Upper lobe of left lung (tissue), 6 donors: ENCODE measurements at places on chromosomes 12 and 14. TPM values are rescaled to one million over a fixed set of nuclear protein-coding genes. Genes with fewer than 3 reads are reported as not detected.

The SLC2A13 gene
- total RNA-seq, result 13.2 TPM

The ST8SIA1 gene
- total RNA-seq, result 4.5 TPM

The BICDL1 gene
- total RNA-seq, result 21.0 TPM

The PYGL gene
- total RNA-seq, result 51.1 TPM

The MYH6 gene
- not detected for total RNA-seq

The ESRRB gene
- total RNA-seq, result not detected

The PPM1H gene
- 8.2 TPM for total RNA-seq

The APOLD1 gene
- total RNA-seq, result 24.0 TPM

The RNF212B gene
- total RNA-seq, result not detected

The PMCH gene
- not detected for total RNA-seq

The C12orf54 gene
- total RNA-seq, result not detected

The LALBA gene
- total RNA-seq, result not detected

The PDE3A gene
- 3.3 TPM for total RNA-seq

The TSPAN9 gene
- total RNA-seq, result 25.2 TPM

The TMEM179 gene
- total RNA-seq, result not detected

The RERG gene
- 10.7 TPM for total RNA-seq

The CLEC4A gene
- total RNA-seq, result 5.1 TPM

The TSHR gene
- not detected for total RNA-seq

The GPR135 gene
- total RNA-seq, result 9.4 TPM

The KLHL28 gene
- total RNA-seq, result 14.8 TPM

The RAPGEF3 gene
- 19.1 TPM for total RNA-seq

The LTB4R2 gene
- total RNA-seq, result 20.0 TPM

The ESR2 gene
- 0.94 TPM for total RNA-seq

The WNT1 gene
- total RNA-seq, result 0.34 TPM

The VASH1 gene
- total RNA-seq, result 27.2 TPM

The SIX6 gene
- not detected for total RNA-seq
